ENCODE measurements at places on chromosomes 11 and 22.

- DNase-seq = no peak
Observed at GRCh38 chr11:65976216-65977176, 15.0 kb downstream of the SART1 start.

GRCh38 chr22:48097723-48098122 is 1335.3 kb downstream of the TBC1D22A start:
- no peak for DNase-seq

DNA sequence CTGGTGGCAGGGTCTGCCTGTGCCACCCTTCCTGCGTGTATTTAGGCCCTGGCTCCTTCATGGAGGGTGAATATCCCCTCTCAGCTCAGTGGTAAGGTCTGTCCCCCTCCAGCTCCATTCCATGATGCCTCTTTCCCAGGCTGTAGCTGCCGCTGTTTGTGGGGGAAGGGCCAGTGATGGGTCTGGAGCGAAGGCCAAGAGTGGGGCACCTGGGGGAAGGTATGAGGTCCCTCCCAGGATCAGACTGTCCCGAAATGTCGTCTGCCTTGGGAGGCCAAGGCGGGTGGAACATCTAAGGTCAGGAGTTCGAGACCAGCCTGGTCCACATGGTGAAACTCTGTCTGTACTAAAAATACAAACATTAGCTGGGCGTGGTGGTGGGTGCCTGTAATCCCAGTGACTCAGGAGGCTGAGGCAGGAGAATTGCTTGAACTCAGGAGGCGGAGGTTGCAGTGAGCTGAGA is 1.1 kb downstream of the CD151 start:
- no peak for DNase-seq

- DNase-seq = no peak
Observed at GRCh38 chr22:27930331-27931060, 11.4 kb upstream of the PITPNB start.

GRCh38 chr11:30487200-30487898 is 98.8 kb downstream of the MPPED2 start:
- DNase-seq = no peak

DNA sequence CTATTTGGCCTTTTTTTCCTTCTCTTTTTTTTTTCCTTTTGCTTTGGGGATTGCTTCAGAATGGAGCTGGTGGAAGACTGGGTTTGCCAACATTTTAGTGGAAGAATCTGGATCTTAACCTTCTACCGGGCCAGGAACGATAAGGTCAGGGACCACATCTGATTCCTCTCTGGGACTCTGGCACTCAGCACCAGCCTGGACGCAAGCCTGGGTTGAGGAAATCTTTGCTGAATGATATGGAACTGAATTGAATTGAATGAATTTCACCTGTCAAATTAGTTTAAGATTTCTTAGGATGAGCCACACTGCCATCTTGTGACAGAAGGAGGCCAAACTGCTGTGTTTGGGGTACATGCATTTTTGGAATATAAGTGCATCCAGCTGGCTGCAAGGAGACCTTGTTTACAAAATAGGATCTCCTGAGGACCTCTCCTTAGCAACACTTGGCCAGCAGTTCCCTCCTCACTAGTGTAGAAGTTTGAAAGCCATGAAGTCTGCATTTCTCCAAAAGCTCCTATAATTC is 30.4 kb downstream of the TPBGL start:
- no peak for DNase-seq

DNA sequence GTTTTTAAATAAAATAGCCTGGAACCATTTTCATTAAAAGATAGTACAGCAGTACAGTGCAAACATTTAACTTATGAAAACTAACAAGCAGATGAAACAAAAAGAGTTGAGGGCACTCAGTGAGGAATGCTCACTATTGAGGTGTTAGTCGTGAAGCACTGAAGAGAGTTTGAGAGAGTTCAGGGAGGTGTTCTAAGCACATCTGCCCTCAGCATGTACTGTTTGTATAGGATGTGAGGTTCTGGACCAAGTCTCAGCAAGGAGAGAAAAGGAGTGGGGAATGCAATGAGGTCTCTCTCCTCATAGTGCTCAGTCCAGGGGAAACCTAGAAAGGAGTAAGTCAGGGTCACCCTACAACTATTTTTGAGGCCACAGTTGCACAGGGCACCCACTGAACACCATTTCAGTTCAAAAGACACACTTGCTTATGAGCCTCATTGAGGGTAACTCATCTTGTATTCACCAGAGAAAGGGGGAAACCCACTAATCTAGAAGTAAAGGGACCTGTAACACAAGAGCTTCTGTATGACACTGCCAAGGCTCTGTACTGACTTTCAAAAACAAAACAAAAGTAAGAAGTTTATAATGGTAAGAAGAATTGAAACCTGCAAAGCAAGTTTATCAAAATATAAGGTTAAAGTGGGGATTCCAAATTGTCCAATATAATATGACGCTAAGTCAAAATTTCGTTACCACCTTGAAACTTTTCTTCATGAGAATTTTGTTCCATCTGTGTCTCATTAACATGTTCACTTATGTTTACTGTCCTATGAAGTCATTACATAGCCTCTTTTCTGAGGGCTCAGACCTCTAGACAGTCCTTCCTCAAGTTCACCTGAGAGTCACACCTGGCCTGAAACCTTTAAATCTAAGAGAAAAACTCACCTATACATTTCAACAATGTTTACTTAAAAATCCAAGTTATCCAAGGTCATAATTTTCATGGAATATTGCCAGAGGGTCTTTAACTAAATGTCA is 275.3 kb downstream of the ETS1 start:
- DNase-seq = no peak

DNA sequence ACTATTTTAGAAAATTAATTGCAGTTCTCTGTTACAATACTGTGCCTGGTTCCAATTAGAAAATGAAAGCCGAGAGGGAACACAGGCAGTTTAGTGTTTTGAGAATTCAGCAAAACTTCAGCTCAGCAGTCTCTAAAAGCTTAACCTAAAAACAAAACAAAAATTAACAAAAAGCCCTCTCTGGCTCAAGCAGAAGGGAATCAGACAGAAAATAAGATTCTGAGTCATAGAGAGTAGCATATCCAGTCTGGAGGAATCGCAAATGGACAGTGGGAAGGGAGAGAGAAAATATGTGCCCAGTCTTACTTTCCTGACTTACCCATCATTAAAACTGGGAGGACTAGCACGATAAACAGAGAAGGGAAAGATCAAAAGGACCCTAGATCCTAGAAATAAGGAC is 38.1 kb upstream of the CHRM4 start:
- no peak for DNase-seq

- no peak for DNase-seq
Observed at GRCh38 chr22:38497869-38498268, 8.2 kb downstream of the DDX17 start.

DNA sequence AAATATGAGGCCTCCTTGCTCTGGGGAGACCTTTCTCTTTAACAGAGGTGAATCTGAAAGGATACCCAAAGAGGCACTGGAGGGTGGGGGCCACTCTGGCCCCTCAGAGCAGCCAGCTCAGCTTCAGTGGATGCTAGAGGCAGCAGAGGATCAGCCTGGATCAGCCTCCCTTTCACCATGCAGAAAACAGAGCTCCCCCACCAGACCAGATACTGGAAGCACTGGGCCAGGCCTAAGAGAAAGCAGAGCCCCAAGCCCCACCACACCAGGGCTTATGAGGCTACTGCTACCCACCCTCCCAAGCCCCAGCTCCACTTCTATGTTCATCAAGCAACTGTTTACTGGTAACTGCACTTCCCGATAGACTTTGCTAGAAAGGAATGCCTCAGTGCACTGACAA is 4.0 kb upstream of the SLC43A3 start:
- no peak for DNase-seq

DNA sequence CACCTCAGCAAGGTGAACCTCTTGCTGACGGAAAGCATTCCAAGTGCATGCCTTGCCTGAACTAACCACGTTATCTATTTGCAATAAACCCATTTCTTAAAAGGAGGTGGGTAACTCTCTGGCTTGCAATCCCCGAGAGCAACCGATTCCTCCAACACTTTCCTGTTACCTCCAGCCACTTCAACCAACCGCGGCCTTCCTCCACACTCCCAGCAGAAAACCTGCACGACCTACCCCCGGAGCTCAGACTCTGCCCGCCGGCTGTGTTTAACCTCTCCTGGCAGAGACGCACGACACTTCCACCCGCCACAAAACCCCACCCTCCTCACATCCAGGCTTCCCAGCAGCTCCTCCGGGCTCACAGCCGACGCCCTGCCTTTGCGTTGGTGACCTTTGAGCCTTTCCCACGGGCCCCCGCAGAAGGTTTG is 708 bp downstream of the SCO2 start:
- no peak for DNase-seq

- no peak for DNase-seq
Observed at GRCh38 chr22:49779853-49780697, 47.6 kb downstream of the BRD1 start.

Data from progenitor cell of endocrine pancreas (in vitro differentiated cells).